Upper lobe of left lung (tissue), 6 donors: ENCODE measurements at places on chromosomes 3 and 15. TPM values are rescaled to one million over a fixed set of nuclear protein-coding genes. Genes with fewer than 3 reads are reported as not detected.

- no peak within 1 kb of the TSS for H3K4me3 ChIP-seq
- H3K4me1 ChIP-seq: no peaks in the 10 kb centered on the region
- no peaks in the 10 kb centered on the region for H3K36me3 ChIP-seq
- no peaks in the 10 kb centered on the region for H3K27me3 ChIP-seq
- no peak for DNase-seq
Observed at GRCh38 chr3:48621461-48621869, at the start of gene TMEM89. TSS of gene TMEM89 (minus strand) at chr3:48621769. CDS start at chr3:48621756, 13 bp downstream.

GRCh38 chr3:13215940-13216546, 142.8 kb upstream of the IQSEC1 start:
- no peaks in the 10 kb centered on the region for H3K36me3 ChIP-seq
- no peaks in the 10 kb centered on the region for H3K27me3 ChIP-seq
- no peak overlapping the region for H3K4me3 ChIP-seq

DNA sequence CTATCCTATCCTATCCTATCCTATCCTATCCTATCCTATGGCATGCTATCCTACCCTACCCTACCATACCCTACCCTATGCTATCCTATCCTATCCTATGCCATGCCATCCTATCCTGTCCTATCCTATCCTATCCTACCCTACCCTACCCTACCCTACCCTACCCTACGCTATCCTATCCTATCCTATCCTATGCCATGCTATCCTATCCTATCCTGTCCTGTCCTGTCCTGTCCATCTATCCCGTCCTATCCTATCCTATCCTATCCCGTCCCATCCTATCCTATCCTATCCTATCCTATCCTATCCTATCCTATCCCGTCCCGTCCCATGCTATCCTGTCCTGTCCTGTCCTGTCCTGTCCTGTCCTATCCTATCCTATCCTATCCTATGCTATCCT, 57.4 kb downstream of the SLC6A11 start:
- no peaks in the 10 kb centered on the region for H3K4me1 ChIP-seq
- no peak overlapping the region for H3K4me3 ChIP-seq
- H3K27ac ChIP-seq: no peak overlapping the region

- H3K27me3 ChIP-seq: no peaks in the 10 kb centered on the region
- H3K4me1 ChIP-seq: no peaks in the 10 kb centered on the region
- no peak overlapping the region for H3K4me3 ChIP-seq
- no peak for DNase-seq
- H3K36me3 ChIP-seq: no peaks in the 10 kb centered on the region
- no peak overlapping the region for H3K27ac ChIP-seq
Observed at GRCh38 chr3:125382298-125382697, 7.2 kb upstream of the ZNF148 start.

DNA sequence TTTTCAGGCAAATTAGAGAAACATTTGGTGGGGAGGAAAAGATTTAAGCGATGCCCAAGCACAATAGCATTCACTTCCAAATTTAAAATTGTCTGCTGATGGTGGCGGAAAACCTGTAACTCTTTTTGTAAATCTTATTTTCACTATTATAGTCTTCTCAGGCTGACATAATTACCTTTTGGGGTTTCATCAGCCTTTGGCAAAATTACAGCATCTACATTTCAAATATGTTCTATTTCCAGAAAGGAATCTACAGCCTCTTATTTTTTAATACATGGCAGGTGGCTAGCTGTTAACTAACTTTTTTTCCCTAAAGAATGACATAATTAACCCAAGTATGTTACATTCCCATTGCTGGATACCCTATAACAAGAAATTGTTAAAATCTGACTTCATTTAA, 391.5 kb upstream of the CCDC54 start:
- H3K27me3 ChIP-seq: no peaks in the 10 kb centered on the region
- no peak overlapping the region for H3K4me3 ChIP-seq
- H3K36me3 ChIP-seq: no peaks in the 10 kb centered on the region
- no peak for DNase-seq

- no peak overlapping the region for H3K4me3 ChIP-seq
- peak; percentile 62 for DNase-seq
- no peak overlapping the region for H3K27ac ChIP-seq
Observed at GRCh38 chr3:14508966-14509795, 31.0 kb downstream of the GRIP2 start.

- H3K27me3 ChIP-seq: no peaks in the 10 kb centered on the region
- H3K4me1 ChIP-seq: no peaks in the 10 kb centered on the region
- DNase-seq: no peak
- no peak overlapping the region for H3K27ac ChIP-seq
Observed at GRCh38 chr3:153901991-153902390, 219.2 kb upstream of the ARHGEF26 start.

- H3K27ac ChIP-seq: no peak overlapping the region
- H3K27me3 ChIP-seq: no peaks in the 10 kb centered on the region
- no peak overlapping the region for H3K4me3 ChIP-seq
- peaks cover 9% of the 10 kb centered on the region for H3K4me1 ChIP-seq
- H3K36me3 ChIP-seq: no peaks in the 10 kb centered on the region
Observed at GRCh38 chr3:61358364-61358763, 107.1 kb upstream of the FHIT start.

Gene GPR87
- total RNA-seq: not detected

Gene SCAANT1
- not detected for total RNA-seq

Gene GPR160
- total RNA-seq: 49.7 TPM
